Activated B cell treated with CpG ODN at 0.5 μM for 24 hours (primary cell): ENCODE measurements at places on chromosomes 12 and 14. TPM values are rescaled to one million over a fixed set of nuclear protein-coding genes. Genes with fewer than 3 reads are reported as not detected.

Gene SALL2
- total RNA-seq = 0.24 and 0.37 TPM in 2 replicates

Gene GNG2
- total RNA-seq = 68.7 and 70.0 TPM in 2 replicates

- DNase-seq = no peak
Measured at GRCh38 chr12:95351748-95352147, 122.2 kb upstream of the METAP2 start.

DNA sequence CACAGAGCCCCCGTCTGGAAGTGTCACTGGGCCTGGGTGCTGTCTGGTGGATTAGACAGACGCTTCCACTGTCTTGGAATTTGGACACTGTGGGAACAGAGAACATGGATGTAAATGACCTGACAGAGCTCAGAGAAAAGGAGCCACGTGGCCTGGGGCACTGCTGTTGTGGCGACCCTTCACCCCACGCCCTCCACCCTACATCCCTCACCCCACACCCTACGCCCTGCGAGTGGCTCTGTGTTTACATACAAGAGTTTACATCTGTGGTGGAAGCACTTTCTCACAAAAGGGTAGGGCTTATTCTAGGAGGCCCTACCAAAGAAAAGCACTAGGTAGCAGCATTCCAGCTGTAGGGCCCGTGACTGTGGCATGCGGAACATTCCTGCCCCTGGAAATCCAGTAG lies 47.7 kb downstream of the B4GALNT3 start:
- DNase-seq = no peak

DNA sequence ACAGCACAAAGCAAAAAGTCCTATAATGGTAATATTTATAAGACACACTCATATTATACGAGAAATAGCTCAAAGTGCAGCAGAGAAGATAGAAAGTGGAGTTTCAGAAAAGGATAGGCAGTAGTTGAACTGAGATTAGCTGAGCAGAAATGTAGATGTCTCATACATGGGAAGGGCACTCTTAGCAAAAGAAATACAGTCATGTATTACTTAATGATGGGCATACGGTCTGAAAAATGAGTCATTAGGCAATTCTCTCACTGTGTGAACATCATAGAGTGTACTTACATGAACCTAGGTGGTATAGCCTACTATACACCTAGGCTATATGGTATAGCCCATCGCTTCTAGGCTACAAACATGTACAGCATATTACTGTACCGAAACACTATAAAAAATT lies 671.3 kb downstream of the RPS29 start:
- DNase-seq = no peak

DNA sequence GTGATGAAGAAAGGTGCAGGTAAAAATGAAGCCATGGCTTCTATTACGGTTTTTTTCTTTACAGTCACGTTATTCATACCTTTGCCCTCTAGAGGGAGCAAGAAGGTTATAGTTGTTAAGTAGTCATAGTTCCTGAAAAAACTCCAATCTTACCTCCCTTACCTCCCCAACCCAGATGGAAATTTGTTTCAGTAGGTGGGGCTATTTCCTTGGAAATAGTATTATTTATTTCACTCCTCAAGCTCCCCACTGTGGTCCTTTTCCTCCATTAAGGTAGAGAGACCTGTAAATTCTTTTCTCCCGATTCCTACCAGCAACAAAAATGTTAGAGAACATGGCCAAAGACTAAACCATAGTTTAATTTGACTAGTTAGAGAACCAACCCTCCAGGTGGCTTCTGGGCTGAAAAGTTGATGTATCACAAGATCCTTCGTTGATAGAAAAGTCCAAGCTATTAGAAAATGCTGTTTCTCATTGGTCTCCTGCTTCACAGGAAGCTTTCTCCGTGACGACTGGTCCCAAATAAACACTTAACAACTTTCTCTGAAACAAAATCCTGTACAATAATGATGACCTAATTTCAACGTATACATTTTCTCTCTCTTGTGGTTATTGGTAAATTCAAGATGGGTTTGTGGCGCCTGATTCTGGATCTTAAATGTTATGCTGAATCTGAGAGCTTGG lies 43.5 kb downstream of the TMX1 start:
- no peak for DNase-seq

DNA sequence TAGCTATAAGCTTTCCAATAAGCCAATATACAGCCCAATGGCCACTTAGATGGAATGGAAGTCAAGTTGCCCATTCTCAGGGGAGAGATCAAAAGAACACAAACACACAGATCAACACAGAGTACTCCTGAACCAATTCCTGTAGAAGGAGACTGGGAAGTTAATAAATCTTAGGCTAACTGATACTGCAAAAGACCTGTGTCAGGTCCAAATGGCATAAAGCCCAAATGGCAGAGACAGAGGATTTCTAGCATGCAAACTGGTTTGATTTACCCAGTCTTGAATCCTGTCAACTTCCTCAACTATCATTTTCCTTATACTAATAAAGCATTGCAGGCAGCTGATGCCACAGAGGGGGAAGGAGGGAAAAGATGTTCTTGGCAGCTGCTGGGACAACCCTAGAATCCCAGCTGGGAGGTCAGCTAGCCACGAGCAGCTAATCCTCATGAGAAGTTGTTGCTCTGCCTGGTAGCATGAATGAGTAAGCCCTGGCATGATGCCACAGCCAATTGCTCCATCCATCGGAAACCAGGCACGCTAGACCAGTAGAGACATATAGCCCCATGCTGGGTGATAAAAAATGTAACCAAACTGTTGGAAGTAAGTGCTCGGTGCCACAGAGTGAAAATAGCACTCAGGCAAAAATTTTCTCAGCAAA lies 26.2 kb downstream of the ANG start:
- no peak for DNase-seq

Gene PTGR2
- 4.6 and 4.8 TPM in 2 replicates for total RNA-seq
